ENCODE measurements at places on chromosomes 6 and 20. TPM values are rescaled to one million over a fixed set of nuclear protein-coding genes. Genes with fewer than 3 reads are reported as not detected.

DNA sequence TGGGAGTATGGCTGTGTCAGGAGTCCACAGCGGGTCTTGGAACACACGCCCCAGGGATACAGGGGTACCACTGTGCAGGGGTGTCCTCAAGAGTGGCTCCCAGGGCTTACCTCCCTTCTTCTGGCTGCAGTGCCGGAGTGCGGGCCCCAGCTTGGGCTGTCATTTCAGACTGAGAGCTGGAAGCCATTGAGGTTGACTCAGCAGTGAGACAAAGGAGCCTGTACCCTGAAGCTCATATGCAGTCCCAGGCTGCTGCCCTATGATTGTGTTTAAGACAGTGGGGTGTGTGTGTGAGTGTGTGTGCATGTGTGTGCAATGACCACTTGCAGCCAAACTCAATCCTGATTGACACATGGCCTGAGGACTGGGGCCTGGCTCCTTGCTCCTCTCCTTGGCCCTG is 167.7 kb upstream of the AFDN start:
- H3K4me3 ChIP-seq: no peak overlapping the region
- no peaks in the 10 kb centered on the region for H3K4me1 ChIP-seq
- no peak for DNase-seq
- H3K27me3 ChIP-seq: no peaks in the 10 kb centered on the region
- H3K27ac ChIP-seq: no peak overlapping the region

DNA sequence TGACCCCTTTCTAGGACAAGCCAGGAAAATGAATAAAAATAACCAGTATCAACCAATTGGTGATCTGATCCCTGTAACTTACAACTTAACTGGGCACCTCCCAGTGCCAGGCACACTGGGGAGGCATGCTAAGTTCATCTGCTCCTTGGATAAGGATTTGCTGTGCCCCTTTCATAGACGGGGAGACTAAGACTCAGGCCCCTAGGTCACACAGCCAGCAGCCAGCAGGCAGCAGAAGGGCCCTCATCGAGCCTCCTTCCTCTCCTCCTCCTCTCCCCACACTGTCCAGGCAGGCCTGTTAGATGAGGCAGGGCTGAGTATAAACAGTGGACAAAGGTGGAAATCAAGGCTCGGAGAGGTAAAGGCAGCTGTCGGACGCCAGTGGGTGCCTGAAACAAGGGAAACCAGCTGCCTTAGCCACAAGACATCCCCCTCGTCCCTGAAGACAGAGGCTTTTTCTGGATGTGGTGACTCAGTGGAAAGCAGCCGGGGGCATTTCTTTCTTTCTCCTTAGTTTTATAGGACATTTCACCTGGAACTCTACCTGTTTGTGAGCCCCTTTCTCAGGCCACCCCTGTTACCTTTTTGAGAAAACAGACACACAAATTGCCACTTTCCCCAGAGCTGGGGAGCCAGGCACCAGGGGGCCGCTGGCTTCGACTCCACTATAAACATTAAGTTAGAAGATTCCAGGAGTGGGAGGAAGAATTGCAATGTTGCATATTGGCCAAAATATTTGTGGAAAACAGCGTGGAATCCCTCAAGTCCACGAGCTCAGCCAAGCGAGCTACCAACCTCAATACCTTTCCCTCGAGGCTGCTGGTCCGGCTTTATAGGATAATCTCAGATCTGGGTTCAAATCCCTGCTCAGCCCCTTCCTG is 166.0 kb downstream of the PREX1 start:
- H3K27me3 ChIP-seq: no peaks in the 10 kb centered on the region
- H3K36me3 ChIP-seq: peaks cover 47% of the 10 kb centered on the region
- DNase-seq: no peak
- H3K4me1 ChIP-seq: no peaks in the 10 kb centered on the region

- no peaks in the 10 kb centered on the region for H3K36me3 ChIP-seq
- H3K27ac ChIP-seq: no peak overlapping the region
- DNase-seq: no peak
Measured at GRCh38 chr6:46323966-46324622, 153.3 kb upstream of the ENPP5 start.

GRCh38 chr6:17904491-17905120 is 82.8 kb downstream of the KIF13A start:
- no peak overlapping the region for H3K4me3 ChIP-seq
- peaks cover 50% of the 10 kb centered on the region for H3K4me1 ChIP-seq
- H3K36me3 ChIP-seq: no peaks in the 10 kb centered on the region
- peak overlapping the region; percentile 38 for H3K27ac ChIP-seq
- no peak for DNase-seq

- H3K4me1 ChIP-seq: no peaks in the 10 kb centered on the region
- H3K27me3 ChIP-seq: no peaks in the 10 kb centered on the region
- peak overlapping the region; percentile 78 for H3K27ac ChIP-seq
- peak; percentile 51 for DNase-seq
Measured at GRCh38 chr20:26208296-26209091, 511.8 kb upstream of the ZNF337 start.

Gene ABHD16B
- total RNA-seq: not detected
